Keratinocyte (primary cell): ENCODE measurements at places on chromosomes 3 and 15.

DNA sequence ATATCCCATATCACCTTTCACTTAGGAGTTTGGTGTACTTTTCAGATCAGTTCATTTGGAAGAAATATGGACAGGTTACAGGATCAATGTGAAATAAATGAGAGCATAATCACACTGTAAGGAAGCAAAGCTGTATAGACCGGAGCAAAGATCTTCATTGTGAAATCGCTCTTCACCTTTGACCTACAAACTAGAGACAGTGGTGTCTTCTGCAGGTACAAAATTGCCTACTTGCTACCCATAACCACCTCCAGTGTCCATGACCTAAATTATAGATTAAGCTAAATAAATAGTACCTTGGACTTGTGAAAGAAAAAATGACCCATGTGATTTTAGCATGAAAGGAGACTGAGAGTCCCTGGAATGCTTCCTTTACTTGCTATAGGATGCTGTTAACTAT lies 379.5 kb upstream of the SUCLG2 start:
- DNase-seq: no peak

- DNase-seq: no peak
Observed at GRCh38 chr3:31876331-31876730, 104.7 kb downstream of the OSBPL10 start.

GRCh38 chr3:147872568-147872967 lies 463.4 kb downstream of the ZIC1 start:
- DNase-seq: no peak

DNA sequence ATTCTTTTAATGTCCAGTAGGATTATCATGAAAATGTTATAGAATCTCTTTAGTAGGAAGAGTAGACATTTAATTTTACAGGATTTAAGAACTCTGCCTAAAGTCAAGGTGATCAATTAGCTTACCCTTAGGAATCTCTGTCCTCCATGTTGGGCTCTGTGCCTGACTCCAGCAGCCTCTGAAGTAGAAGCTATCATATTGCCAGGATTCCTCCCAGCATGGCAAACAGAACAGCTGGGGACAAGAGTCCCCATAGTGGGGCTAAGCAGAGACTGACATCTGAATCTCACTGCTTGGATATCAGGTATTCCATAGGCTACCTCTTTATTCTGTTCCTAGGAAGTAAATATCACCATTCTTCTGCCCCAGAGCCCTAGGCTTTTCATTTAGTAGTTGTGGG lies 1.5 kb downstream of the SLC15A2 start:
- DNase-seq: no peak

DNA sequence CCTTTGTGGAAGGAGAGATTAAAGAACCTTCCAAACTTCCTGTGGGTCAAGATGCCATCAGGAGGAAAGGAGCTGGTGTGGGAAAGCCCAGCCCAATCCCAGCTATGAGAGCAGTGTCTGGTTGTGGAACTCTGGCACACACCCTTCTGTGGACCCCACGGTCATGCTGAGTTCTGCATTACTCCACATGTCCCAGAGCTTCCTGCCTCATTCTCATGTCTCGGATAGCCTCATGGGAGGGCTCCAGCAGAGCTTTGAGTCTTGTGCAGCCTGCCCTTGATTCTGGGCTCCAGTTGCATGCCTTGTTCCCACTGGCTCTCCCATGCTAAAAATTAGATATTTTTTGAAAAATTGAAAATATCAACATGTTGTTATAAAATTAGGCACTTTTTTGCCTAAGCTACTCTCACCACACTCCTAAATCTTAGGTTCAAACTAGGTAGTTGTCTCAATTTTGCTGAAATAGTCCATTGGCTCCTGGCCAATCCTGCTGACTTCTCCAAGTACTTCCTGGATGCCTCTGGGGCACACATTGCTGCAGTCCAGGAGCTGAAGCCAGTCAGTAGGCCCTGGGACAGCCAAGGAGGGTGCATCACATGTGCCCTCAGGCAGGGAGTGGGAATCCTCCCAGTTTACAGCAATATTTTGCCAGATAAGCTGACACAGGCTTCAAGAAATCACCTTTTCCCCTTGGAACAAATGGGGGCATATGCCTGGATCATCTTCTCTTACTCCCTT lies 144.3 kb downstream of the EEFSEC start:
- peak; percentile 19 for DNase-seq

GRCh38 chr3:16357186-16358121 lies 92.4 kb downstream of the OXNAD1 start:
- no peak for DNase-seq

DNA sequence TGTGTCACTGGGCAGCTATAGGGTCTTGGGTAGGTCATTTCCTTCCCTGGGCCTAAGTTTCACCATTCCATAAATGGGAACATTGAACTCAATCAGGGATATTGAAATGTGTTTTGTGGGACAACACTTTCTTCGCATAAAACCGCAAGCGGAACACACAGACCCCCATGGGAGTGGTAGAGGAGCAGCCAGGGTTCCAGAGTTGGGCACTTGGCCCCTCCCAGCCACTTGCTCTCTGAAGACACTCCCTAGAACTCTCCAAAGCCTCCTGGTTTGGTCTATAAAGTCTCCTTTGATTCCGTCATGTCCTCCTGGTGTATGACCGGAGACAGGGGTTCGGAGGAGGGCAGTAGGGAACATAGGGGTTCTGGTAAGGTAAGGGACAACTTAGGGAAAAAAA lies 271.7 kb downstream of the UACA start:
- no peak for DNase-seq

- DNase-seq: no peak
Observed at GRCh38 chr3:48715174-48715800, 1.7 kb downstream of the IP6K2 start.
